ENCODE measurements at places on chromosomes 11 and 22. TPM values are rescaled to one million over a fixed set of nuclear protein-coding genes. Genes with fewer than 3 reads are reported as not detected.

DNA sequence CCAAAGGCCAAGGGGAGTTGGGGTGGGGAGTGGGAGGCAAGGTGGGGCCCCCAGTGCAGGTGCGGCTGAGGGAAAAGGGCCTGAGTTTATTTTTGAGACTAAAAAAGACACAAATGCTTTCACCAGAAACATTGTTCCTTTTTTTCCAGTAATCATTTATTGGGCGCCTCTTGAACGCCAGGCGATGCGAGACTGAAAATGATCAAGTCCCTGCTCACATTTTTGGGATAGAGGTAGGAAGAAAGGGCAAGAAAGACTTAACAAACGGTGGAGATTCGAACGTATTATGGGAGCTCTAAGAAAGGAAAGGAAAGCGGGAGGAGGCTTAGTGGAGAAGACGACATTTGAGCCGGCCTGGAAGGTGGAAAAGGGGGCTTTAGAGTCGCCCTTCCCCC, 796 bp upstream of the SF3B2 start:
- H3K36me3 ChIP-seq, result peaks cover 19% of the 10 kb centered on the region
- H3K4me1 ChIP-seq, result peaks cover 34% of the 10 kb centered on the region
- H3K27me3 ChIP-seq, result no peaks in the 10 kb centered on the region
- no peak for DNase-seq
- H3K4me3 ChIP-seq, result peak overlapping the region; percentile 96

GRCh38 chr22:39662686-39663052, 92.1 kb downstream of the CACNA1I start:
- H3K36me3 ChIP-seq, result no peaks in the 10 kb centered on the region
- no peak overlapping the region for H3K27ac ChIP-seq
- H3K27me3 ChIP-seq, result no peaks in the 10 kb centered on the region
- peaks cover 13% of the 10 kb centered on the region for H3K4me1 ChIP-seq
- no peak for DNase-seq

Gene NAP1L4
- 83.7 TPM for total RNA-seq

- H3K27ac ChIP-seq, result no peak overlapping the region
- H3K36me3 ChIP-seq, result no peaks in the 10 kb centered on the region
- no peaks in the 10 kb centered on the region for H3K27me3 ChIP-seq
- no peak for DNase-seq
- no peak overlapping the region for H3K4me3 ChIP-seq
These were observed 88.7 kb downstream of the SYN3 start for GRCh38 chr22:32969502-32969901.

Gene MRGPRX3
- 0.78 TPM for total RNA-seq

DNA sequence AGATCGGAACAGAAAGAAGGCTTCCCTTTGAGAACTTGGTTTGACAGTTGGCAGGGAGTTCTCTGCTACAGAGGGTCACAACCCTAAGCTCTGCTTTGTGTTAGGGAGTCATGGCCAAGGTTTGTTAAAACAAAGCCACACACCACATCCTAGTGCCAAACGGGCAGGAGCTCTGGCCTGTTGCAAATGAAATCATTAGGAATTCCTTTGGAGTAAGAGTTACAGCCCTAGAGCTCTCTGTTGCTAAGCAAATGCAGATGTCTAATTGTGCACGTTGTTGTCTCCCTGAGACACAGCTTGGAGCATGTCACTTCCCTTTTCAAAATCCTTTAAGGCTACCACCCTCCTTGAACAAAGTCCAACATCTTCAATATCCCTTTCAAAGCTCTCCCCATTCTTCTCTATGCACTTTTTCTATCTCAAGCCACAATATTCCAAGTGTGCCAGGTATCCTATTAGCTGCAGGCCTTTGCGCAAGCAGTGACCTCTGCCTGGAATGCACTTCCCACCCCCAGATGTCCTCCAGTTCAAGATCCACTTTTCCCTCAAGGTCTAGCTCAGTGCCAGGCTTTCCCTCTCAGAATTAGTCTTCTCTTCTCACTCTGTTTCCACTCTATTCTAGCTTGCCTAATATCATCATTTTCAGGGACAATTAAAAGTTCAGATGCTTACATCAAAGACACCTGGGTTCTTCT, 253.7 kb upstream of the POU2AF2 start:
- no peak for DNase-seq
- no peak overlapping the region for H3K4me3 ChIP-seq
- H3K36me3 ChIP-seq, result no peaks in the 10 kb centered on the region
- H3K27me3 ChIP-seq, result no peaks in the 10 kb centered on the region
- no peak overlapping the region for H3K27ac ChIP-seq

DNA sequence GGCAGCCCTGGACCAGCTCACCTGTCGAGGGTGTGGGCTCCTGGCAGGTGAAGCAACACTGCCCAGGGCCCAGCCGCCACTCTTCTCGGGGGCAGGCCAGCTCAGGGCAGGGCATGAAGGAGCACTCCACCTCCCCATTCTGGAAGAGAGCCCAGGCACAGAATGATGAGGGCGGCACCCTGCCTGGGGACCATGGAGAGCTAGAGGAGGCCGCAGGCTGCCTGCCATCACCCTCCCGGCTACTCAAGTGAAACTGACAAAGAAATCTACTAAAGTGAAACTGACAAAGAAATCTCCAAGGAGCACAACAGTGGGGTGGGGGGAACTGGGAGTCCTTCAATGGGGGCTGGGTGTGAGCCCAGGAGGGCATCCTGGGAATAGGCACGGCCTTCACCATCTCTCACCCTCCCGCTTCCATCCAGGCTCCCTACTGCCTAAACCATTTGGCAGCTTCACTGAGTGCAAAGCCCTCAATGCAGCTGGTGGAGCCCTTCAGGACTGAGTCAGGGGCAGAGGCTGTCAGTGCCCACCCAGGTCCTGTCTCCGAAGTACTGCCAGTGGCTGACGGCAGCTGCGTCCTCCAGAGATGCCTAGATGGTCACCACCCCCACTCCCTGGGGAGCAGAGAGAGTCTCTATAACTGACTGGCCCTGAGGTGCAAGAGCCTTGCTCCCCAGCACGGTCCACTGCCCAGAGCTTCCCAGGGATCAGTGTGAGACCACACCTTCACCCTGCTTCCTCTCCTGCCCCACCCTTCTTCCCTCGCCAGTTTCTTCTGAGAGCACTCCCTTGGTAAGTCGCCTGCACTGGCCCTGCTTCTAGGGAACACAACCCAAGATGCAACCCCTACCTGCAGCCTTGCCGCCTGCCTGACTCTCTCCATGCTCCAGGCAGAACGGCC, 21.7 kb downstream of the VWCE start:
- no peaks in the 10 kb centered on the region for H3K4me1 ChIP-seq
- no peaks in the 10 kb centered on the region for H3K36me3 ChIP-seq
- no peaks in the 10 kb centered on the region for H3K27me3 ChIP-seq
- H3K4me3 ChIP-seq, result no peak overlapping the region
- no peak overlapping the region for H3K27ac ChIP-seq

GRCh38 chr11:41031551-41032060, 427.8 kb downstream of the LRRC4C start:
- no peak overlapping the region for H3K4me3 ChIP-seq
- DNase-seq, result no peak
- H3K27ac ChIP-seq, result no peak overlapping the region
- no peaks in the 10 kb centered on the region for H3K4me1 ChIP-seq
- no peaks in the 10 kb centered on the region for H3K36me3 ChIP-seq
- H3K27me3 ChIP-seq, result no peaks in the 10 kb centered on the region

DNA sequence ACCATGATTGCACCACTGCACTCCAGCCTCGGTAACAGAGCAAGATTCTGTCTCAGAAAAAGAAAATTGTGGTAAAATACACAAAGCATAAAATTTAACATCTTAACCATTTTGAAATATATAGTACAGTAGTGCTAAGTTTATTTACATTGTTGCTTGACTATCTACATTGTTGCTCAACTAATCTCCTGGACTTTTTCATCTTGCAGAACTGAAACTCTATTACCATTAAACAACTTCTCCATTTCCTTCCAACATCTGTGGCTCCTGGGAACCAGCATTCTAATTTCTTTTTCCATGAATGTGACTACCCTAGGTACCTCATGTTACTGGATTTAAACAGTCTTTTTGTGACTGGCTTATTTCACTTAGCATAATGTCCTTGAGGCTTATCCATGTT, 13.5 kb upstream of the VWA5A start:
- DNase-seq, result no peak
- no peak overlapping the region for H3K27ac ChIP-seq

DNA sequence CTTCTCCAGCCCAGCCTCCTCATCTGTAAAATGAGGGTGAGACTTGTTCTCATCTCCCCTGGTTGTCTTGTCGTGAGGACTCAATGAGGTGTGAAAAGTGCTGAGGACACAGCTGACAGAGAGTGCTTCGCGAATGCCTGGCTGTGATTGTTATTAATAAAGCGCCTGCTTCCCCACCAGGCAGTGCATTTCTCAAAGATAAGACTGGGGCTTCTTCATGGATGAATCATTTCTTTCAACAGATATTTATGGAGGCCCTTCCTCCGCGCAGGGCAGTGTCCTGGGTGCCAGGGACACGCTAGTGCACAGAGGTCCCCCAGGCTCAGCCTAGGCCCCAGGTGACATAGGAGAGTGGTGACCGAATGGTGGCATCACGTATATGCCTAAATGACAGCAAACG, 34.3 kb upstream of the SHISAL1 start:
- no peaks in the 10 kb centered on the region for H3K27me3 ChIP-seq
- H3K4me3 ChIP-seq, result no peak overlapping the region
- DNase-seq, result no peak
- H3K36me3 ChIP-seq, result no peaks in the 10 kb centered on the region
- no peaks in the 10 kb centered on the region for H3K4me1 ChIP-seq
- H3K27ac ChIP-seq, result no peak overlapping the region

DNA sequence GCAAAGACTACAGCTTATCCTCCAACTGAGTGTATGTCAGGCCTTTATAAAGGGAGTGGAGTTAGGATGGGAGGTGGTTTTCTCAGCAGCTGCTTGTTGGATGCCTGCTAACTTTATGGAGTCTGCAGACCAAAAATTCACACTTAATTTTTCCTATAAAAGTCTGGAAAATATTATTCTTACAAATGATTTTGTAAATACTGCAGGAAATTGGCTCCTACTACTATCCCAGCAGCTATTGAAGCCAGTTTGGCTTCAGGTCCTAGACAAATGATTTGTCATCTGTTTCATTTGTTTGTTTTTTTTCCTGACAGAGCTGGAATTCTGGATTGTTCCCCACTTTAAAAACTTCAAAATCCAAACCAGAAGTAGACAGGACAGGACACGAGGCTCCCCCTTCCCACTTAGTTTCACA, 292.5 kb downstream of the TMEM135 start:
- no peaks in the 10 kb centered on the region for H3K27me3 ChIP-seq
- no peak for DNase-seq
- peaks cover 16% of the 10 kb centered on the region for H3K4me1 ChIP-seq
- no peak overlapping the region for H3K27ac ChIP-seq

Gene OR51B5
- 0.49 TPM for total RNA-seq

DNA sequence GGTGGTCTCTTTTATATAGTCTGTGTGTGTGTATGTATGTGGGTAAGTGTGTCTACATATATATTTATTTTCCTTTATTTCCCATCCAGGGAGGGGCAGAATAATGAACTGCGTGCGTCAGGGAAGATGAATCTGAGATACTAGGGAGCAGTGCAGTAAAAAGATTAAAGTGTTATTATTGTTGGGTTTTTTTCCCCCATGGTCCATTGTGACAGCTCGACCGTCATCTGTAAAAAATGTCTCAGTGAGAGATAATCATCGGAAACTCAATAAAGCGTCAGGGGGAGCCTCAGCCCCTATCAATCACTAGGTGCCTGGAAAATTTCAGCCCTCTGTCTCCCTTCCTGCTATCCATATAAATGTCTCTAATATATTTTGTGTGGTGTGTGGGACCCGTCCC, 64.6 kb downstream of the CLPB start:
- H3K36me3 ChIP-seq, result no peaks in the 10 kb centered on the region
- no peaks in the 10 kb centered on the region for H3K27me3 ChIP-seq
- no peak overlapping the region for H3K27ac ChIP-seq
- H3K4me1 ChIP-seq, result no peaks in the 10 kb centered on the region
- no peak overlapping the region for H3K4me3 ChIP-seq
- DNase-seq, result no peak

DNA sequence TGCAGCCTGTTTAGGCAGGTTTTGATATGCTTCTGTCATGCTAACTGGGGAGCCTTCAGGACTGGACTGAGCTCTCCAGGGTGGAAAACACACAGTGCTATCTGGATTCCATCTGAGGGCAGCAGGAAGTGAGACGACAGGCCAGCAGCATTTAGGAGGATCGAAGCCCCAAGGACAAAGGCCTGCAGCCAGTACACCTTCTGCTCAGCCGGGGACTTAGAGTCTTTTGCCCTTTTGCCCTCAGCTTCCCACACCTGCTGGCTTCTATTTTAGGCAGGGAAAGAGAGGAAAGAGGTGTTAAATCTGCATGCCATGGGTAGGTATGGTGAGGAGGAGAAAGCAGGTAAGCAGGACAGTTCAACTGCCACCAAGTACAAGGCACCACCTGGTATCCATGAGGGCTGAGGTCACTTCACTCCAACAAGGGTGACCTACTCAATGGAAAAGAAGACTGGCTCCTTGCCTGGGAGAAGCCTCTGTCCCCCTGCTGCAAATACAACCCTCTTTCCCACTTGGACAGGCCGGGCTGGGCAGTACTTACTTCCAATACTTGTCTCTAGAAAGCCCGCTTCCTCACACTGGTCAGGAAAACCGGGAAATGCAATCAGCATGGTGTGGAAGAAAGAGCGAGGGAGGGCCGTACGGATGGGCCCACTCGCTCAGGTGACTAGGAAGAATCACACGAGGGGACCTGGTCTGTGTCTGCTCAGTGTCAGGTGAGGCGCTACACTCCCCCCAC, 12.3 kb downstream of the LARGE2 start:
- H3K4me3 ChIP-seq, result no peak overlapping the region
- no peak overlapping the region for H3K27ac ChIP-seq
- no peaks in the 10 kb centered on the region for H3K4me1 ChIP-seq
- H3K36me3 ChIP-seq, result peaks cover 52% of the 10 kb centered on the region
- DNase-seq, result no peak
- H3K27me3 ChIP-seq, result no peaks in the 10 kb centered on the region

DNA sequence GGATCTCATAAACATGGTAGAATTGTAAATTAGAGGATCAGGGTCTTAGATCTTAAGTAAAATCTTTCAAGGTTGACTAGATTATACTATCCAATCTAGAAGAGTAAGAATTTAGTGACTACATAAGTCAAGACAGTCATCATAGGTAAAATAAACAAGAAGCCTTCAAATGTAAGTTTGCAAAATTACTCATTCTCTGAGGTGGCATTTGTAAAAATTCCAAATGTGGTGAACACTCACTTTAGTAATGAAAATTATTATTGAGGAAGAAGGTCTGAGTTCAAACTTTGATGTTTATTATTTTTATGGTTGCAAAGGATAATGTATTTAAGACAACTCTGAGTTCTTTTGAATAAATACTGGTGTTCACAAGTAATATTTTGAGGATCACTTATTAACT, 4.6 kb downstream of the HYLS1 start:
- peaks cover 3% of the 10 kb centered on the region for H3K4me1 ChIP-seq
- no peaks in the 10 kb centered on the region for H3K27me3 ChIP-seq

Gene MRGPRF
- 171 TPM for total RNA-seq

GRCh38 chr11:91124363-91124762, 901.5 kb upstream of the CHORDC1 start:
- no peak for DNase-seq
- no peaks in the 10 kb centered on the region for H3K4me1 ChIP-seq
- no peak overlapping the region for H3K27ac ChIP-seq
- H3K36me3 ChIP-seq, result no peaks in the 10 kb centered on the region
- no peaks in the 10 kb centered on the region for H3K27me3 ChIP-seq
- no peak overlapping the region for H3K4me3 ChIP-seq

Gene NTM
- total RNA-seq, result not detected

- no peaks in the 10 kb centered on the region for H3K36me3 ChIP-seq
- H3K4me1 ChIP-seq, result peaks cover 13% of the 10 kb centered on the region
- H3K27me3 ChIP-seq, result no peaks in the 10 kb centered on the region
- no peak overlapping the region for H3K27ac ChIP-seq
- H3K4me3 ChIP-seq, result no peak overlapping the region
- no peak for DNase-seq
These were observed 159.3 kb downstream of the MN1 start for GRCh38 chr22:27642104-27642800.

Gene FBXO3
- 35.1 TPM for total RNA-seq
